ENCODE measurements at places on chromosomes 4 and X.

DNA sequence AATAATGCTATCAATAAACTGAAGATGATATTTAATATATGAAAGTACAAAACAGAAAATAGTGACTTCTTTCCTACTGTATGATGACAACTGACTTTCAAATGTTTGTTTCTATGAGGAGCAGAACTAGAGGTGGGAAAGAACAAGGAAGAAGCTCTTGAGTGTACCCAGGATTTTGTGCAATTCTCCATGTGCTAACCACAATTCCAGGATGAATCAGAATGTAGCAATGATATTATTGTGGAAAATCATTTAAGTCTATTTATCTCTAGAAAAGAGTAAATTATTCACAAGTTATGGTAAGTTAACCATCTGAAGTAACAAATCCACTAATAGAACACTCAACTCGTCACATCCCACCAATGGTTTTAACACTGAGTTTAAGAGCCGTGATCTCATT is 324.1 kb upstream of the EMCN start:
- no peak for DNase-seq

DNA sequence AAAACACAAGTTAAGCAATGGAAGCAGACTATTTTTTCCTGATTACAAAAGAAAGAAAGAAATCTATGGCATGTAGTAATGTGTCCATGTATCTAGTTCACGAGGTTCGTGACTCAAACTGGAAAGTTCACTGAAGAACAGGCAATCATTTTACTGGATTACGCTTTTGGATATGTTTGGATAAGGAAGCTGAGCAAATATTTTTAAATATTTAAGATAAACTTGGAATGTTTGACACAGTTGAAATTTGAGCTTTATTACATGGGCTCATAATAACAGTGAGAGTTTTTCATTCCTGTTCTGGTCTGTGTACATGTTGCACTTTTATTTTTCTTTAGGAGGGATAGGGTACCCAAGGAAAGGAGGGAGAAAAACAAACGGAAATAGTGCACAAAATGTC is 244.2 kb upstream of the GK2 start:
- no peak for DNase-seq

GRCh38 chr4:19455850-19456602 is 795.7 kb upstream of the SLIT2 start:
- no peak for DNase-seq

DNA sequence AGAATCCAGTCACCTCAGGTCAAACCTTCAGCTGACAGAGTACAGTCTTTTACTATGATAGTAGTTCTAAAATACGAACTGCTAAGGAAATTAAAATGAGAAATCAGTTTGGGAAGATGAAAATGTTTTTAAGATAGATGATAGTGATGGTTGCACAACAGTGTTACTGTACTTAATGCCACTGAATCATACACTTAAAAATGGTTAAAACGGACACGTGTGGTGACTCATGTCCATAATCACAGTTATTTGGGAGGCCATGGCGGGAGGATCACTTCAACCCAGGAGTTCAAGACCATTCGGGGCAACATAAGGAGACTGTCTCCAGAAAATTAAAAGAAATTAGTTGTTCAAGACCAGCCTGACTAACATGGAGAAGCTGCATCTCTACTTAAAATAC is 41.4 kb downstream of the ABHD18 start:
- DNase-seq = no peak

GRCh38 chr4:101262683-101263082 is 84.6 kb downstream of the PPP3CA start:
- no peak for DNase-seq

DNA sequence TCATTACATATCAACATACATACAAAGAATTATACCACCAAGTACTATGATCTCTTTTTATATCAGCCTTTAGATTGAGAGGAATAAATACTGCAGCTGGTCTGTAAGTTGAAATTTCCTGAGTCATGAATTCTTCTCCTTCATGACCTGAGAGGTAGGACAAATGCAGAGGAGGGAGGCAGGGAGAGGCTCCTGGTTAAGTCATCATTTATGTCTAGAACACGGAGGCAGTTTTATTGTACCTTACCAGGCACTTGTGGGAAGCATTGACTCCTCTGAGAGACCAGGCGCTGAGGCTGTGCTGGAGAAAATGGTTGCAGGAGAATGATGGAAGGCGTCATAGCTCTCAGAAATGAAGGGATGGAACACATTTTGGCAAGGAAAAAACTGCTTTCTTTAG is 12.5 kb upstream of the CASK start:
- no peak for DNase-seq

- DNase-seq = no peak
Observed at GRCh38 chrX:1300449-1300848, 31.8 kb downstream of the CSF2RA start.

GRCh38 chr4:154313004-154313585 is 178.5 kb downstream of the DCHS2 start:
- DNase-seq = no peak

- DNase-seq = no peak
Observed at GRCh38 chrX:20969565-20969964, 404.7 kb upstream of the CNKSR2 start.

GRCh38 chr4:180926277-180926676 is 1316.9 kb upstream of the TENM3 start:
- DNase-seq = no peak

DNA sequence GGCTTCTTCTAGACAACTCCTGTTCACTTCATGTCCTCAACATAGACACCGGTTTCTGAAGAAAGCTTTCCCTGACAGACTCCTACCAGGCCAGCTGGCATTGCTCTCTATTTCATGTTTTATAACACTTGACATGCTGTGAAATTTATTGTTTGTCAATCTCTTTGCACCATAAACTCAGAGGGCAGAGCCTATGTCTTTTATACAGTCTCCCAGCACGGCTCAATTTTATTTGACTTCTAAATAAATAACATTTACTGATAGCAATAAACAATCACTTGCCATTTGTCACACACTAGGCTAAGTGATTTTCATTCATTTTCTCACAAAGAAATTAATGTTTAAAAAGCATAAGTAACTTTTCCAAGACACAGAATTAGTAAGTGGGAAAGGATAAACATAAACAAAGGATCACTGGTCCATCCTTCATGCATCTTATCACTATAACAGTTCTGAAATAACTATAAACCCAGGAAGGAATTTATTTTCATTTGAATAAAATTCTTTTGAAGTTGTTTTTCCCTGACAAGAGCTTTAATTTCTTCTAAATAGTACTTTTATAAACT is 577.6 kb downstream of the TECRL start:
- no peak for DNase-seq

DNA sequence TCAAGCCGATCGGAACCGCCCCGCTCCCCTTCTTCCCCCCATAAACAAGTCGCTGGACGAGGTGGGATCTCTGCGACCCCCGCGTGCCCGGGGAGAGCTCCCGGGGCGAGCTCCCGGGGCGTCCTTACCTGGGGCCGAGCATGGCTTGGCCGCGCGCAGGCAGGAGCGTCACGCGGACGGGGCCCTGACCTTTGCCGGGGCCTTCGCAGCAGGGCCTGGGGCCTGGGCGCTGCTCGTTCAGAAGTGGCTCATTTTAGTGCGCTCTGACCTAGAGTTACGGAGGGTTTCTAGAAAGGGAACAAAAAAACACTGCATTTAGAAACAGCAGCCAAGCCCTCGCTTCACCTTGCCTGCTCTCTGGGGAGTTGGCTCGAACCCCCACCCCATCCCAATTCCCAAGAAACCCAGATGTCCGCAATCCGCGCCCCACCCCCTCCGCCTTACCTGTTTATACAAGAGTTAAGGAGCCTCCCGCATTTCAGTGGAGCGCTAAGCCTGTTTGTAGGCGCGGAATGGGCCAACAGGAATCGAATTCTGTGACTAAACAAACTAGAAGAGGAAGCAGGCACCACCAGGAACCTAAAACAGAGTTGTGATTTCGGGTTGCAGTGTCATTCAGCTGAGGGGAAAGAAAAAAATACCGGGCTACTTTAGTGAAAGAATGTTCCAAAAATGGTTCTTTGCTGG is 814 bp upstream of the RBM47 start:
- DNase-seq = no peak

DNA sequence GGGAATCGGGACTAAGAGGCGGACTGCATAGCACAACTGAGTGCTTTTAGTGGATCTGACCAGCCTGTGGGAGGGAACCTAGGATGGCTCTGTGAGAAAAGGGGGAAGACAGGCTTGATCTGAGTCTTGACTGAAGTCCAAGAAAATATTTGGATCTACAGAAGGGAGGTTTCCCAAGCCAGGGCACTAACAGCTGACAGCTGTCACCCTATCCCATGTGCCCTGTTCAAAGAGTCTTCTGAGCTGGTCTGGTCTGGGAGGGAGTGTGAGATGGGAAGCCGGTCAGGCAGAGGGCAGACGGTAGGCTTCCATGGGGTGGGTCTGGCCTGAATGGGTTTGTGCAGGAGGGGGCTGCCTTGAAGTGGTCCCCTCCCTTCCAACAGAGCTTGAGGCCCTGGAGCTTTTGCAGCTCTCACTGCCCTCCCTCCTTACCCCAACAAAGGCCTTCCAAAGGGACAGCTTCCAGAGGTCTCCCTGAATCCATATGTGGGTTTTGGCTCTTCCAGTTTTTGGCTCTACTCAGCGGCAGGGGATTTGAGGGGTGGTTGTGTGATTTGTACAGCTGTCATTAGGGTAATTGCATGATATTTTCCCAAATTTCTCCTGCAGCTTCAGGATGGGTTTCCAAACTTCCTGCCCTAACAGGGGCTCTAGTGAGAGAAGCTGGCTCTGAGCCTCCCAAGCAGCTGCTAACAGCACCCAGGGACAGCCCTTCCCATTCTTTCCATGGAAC is 643.7 kb downstream of the BCOR start:
- DNase-seq = no peak

DNA sequence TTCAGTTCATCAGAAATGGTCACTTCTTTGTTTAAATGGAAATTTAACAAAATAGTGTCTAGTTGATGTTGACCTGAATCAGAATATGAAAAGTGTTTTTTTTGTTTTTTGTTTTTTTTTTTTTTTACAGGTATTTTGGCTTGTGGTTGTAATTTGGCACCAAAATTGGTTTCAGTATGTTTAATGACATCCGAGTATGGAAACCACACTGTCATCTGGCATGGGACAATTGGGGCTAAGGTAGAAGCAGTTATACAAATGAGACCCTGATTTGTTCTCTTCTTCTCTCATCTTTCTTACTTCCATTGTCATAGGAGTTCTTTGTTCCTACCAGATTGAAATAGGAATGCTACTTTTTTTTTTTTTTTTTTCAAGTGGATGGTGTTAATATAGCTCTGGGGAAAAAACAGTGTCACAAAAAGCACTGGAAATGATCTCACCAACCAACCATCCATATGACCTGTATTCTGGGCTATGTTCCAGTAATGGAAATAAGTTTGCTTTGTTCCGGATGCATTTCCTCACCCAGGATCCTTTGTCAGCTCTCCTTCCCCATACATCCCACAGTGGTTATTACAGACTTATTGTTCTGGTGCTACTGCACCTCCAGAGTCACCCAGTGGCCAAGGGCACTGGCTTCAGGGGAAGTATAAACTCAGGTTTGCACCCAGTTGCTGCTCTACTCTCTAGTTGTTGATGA is 95.8 kb downstream of the ATXN3L start:
- DNase-seq = no peak

DNA sequence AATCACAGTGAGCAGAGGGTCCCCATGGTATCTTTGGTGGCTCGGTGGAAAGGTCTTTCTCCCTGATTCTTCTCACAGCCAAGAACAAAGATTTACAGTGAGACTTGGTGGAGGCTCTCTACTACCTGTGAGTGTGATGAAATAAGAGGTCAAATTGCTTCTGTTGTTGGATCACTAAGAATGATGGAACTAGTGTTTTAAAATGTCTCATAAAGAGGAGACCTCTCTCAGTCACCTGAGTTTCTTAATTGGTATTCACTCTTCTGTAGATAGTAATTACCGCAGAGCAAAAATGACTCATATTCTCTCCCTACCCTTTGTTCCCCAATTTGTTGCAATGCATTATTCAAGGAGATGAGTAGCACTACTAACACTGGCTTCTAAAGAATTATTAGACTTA is 100.9 kb upstream of the TBC1D9 start:
- DNase-seq = no peak

DNA sequence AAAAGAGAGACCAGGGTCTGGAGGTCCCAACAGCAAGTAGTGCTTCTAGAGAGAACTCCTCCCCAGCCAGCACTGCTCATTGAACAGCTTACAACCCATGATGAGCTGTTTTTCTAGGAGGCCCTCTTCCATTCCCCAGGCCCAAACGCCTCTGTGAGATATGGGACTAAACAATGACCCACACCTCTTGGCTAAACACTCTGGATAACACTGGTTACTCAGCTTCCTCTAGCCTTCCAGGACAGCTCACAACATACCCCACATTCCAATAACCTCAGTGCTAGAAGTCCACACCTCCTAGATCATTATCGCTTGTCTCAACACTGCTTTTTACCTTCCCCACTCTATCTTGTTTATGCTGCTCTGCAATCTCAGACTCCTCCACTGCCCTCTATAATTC is 35.4 kb upstream of the PGRMC2 start:
- no peak for DNase-seq

- no peak for DNase-seq
Observed at GRCh38 chr4:182277377-182277776, 34.2 kb downstream of the TENM3 start.

GRCh38 chr4:7486101-7486500 is 51.4 kb upstream of the PSAPL1 start:
- DNase-seq = no peak

DNA sequence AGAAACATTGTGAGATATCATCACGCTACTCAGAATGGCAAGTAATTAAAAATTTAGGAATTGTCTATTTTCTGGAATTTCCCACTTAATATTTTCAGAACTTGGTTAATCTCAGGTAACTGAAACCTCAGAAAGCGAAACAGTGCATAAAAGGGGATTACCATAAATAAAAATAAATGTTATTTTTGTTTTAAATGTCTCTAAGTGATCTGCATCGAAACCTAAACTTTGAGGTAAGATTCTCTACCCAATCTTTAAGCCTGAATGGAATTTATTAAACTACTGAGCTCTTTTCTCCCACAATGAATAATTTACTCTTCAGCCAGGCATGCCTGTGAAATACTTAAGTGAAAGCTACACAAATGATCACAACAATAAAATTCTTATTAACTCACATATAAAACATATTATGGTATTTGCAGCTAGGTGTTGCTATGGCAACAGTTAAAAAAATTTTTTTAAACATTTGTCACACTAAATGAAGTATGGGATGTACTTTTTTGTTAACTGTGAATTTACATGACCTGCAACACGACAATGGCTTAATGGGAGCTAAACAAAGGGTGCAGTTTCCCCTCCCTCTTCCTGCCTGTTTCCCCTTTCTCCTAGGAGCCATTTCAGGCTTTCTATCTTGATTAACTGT is 220.2 kb upstream of the PRPS2 start:
- no peak for DNase-seq

GRCh38 chr4:94519925-94520789 is 68.4 kb downstream of the PDLIM5 start:
- no peak for DNase-seq

- DNase-seq = no peak
Observed at GRCh38 chr4:110710070-110710469, 87.2 kb upstream of the PITX2 start.

- no peak for DNase-seq
Observed at GRCh38 chr4:159204566-159204965, 101.7 kb downstream of the RAPGEF2 start.

GRCh38 chr4:159390648-159391047 is 287.8 kb downstream of the RAPGEF2 start:
- no peak for DNase-seq

GRCh38 chr4:159079074-159079473 is 23.8 kb upstream of the RAPGEF2 start:
- no peak for DNase-seq

- DNase-seq = no peak
Observed at GRCh38 chr4:140244328-140244727, 90.3 kb upstream of the MAML3 start.

GRCh38 chrX:63812823-63813222 is 27.8 kb upstream of the ARHGEF9 start:
- no peak for DNase-seq

- DNase-seq = no peak
Observed at GRCh38 chrX:16979226-16979625, 32.8 kb downstream of the REPS2 start.

Measured in stimulated activated CD4-positive, alpha-beta T cell treated with anti-CD3 and anti-CD28 coated beads, Interleukin-12 subunit alpha, Interleukin-12 subunit beta, amount 100 ng/mL, for 48 hours (primary cell).